ENCODE measurements at places on chromosomes 12 and 14.

GRCh38 chr12:8609061-8609570 lies 3.5 kb downstream of the AICDA start:
- DNase-seq: peak; percentile 10

DNA sequence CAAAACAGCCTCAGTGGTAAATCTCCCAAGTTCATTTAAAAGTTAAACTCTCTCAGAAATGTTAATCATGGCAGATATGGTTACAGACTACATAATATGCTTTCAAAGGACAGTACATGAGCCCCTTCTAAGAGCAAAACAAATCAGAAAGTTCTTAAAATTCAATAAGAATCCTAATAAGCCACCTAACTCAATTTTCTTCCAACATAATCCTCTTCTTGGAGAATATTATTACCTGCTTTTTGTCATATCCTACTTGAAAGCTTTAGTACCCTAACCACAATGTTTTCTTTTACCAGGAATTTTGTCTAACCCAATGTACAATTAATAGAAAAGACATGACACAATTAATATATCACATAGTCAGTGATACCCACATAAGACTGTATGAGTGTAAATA lies 236.5 kb upstream of the ATP2B1 start:
- DNase-seq: no peak

DNA sequence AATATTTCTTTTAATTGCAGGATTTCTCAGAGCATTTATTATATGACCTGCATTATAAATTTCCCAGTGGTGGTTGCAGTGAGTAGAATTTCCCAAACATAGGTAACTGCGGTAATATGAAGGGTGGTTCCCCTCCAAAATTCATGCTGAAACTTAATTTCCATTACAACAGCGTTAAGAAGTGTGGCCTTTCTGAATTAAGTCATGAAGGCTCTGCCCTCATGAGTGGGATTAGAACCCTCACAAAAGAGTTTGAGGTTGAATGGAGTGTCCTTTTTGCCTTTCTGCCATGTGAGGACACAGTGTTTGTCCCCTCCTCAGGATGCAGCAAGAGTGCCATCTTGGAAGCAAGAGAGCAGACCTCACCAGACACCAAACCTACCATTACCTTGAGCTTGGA lies 233.6 kb downstream of the KTN1 start:
- DNase-seq: no peak

DNA sequence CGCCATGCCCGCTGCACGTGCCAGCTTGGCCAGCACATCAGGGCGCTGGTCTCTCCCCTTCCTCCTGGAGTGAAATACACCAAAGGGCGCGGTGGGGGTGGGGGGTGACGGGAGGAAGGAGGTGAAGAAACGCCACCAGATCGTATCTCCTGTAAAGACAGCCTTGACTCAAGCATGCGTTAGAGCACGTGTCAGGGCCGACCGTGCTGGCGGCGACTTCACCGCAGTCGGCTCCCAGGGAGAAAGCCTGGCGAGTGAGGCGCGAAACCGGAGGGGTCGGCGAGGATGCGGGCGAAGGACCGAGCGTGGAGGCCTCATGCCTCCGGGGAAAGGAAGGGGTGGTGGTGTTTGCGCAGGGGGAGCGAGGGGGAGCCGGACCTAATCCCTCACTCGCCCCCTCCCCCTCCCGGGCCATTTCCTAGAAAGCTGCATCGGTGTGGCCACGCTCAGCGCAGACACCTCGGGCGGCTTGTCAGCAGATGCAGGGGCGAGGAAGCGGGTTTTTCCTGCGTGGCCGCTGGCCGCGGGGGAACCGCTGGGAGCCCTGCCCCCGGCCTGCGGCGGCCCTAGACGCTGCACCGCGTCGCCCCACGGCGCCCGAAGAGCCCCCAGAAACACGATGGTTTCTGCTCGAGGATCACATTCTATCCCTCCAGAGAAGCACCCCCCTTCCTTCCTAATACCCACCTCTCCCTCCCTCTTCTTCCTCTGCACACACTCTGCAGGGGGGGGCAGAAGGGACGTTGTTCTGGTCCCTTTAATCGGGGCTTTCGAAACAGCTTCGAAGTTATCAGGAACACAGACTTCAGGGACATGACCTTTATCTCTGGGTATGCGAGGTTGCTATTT lies 914 bp upstream of the CCND2 start:
- DNase-seq: no peak

- DNase-seq: no peak
These were observed 2.2 kb downstream of the SPRYD3 start for GRCh38 chr12:53077030-53077429.

- no peak for DNase-seq
These were observed 208.8 kb upstream of the EEA1 start for GRCh38 chr12:93137656-93138612.

- DNase-seq: no peak
These were observed 153.1 kb downstream of the BCAT1 start for GRCh38 chr12:24795699-24796347.

GRCh38 chr14:102182936-102183619 lies 43.4 kb downstream of the WDR20 start:
- no peak for DNase-seq

DNA sequence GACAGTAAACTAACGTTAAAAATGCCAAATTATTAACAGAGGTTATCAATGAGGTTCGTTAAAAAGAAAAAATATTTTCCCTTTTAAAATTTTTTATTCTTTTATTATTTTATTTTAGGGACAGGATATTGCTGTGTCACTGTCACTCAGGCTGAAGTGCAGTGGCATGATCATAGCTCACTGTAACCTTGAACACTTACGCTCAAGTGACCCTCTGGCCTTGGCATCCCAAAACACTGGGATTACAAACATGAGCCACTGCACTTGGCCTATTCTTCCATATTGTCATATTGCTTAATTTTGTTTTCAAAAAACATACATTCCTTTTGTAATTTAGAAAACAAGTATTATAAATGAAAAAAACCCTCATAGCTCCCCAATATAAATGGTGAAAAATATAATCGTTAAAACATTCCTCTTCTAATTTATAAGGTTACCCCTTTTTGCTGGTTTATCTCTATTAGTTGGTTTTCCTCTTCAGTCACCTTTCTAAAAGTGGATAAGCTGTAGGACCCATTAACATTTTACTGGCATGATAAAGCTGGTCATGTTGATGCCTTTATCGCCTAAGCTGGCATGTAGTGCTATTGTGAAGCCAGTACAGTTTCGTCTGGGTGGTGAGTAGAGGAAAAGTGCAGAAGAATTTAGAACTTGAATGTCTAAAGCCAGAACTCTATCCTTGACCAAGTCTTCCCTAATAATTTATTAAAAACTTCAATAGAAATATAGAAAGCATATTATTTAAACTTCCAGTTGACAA lies 27.6 kb downstream of the PDE3A start:
- DNase-seq: no peak

DNA sequence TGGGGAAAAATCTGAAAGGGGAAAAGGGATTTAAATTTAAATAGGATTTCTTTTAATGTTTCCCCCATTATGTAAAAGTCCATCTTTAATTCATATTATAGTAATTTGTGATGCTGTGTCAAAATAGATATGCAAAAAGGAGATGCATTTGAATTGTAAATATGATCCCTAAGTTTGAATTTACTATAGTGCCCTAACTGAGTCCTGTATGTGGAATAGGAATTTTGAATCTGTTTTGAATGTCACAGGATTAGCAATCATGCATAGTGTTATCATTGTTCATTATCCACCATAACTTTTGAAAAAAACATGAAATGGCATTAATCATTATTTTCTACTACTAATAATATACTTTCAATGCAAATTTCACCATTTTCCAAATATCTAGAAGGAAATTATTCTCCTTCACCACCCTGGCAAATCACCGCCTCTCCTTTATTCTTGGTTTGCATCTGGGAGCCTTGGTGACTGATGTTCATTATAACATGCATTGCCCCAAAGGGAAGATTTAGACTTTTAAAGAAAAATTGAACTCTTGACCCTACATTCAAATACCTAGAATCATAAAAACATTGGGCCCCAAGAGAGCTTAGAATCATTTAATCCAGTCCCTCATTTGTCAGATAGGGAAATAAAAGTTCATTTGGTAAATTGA lies 341.5 kb upstream of the TMPO start:
- DNase-seq: no peak

GRCh38 chr12:27623645-27624044 lies 72.6 kb upstream of the REP15 start:
- DNase-seq: no peak

DNA sequence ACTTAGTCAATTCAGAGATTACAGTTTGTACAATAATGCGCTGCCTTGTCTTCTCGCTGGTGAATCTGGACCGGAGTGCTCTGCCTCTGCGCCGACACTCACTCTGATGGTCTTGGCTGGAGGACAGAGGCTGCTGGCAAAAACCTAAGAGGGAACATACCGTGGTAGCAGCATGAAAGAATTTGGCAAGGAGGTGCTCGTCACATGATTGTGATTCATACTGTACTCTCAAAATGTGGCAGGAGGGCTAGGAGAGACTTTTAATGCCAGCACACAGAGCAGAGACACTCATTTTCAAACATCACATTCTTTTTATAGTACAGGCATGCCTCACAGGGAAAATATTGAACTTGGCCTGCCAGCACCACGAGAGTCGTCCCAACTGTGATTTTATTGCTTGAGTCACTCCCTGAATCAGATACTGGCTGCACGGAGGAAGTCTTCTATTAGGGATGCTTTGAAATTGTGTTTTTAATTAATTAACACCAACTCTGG lies 67.8 kb downstream of the HMGA2 start:
- no peak for DNase-seq
